ENCODE measurements at places on chromosomes 13 and 19.

GRCh38 chr13:111898956-111899713 lies 167.8 kb upstream of the SOX1 start:
- DNase-seq = no peak

DNA sequence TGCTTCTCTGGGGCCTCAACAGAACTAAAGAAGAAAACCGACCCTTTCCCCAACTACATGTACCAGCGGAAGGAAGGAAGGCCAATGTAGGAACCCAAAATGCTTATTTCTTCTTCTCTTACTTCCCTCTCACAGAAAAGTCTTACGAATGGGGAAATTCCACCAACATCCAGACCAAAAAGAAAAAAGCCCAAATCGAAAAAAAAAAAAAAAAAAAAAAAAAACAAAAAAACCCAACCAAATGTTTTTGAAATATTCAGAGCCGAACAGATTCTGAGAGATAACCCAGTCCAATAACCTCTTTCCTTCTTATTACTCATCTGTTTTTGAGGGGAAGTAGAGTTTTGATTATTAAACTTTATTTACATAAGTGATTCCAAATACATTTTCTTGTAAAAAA lies 3.9 kb downstream of the PPM1N start:
- no peak for DNase-seq

DNA sequence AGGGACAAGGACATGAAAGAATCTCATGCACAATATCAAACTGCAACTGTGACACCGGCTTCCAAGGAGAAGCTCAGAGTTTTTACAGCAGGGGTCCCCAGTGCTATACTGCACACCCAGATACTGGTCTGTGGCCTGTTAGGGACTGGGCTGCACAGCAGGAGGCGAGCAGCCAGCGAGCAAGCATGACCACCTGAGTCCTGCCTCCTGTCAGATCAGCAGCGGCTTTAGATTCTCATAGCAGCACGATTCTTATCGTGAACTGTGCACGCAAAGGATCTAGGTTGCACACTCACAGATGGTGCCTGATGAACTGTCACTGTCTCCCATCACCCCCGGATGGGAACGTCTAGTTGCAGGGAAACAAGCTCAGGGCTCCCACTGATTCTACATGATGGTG lies 13.1 kb upstream of the CD22 start:
- DNase-seq = no peak

DNA sequence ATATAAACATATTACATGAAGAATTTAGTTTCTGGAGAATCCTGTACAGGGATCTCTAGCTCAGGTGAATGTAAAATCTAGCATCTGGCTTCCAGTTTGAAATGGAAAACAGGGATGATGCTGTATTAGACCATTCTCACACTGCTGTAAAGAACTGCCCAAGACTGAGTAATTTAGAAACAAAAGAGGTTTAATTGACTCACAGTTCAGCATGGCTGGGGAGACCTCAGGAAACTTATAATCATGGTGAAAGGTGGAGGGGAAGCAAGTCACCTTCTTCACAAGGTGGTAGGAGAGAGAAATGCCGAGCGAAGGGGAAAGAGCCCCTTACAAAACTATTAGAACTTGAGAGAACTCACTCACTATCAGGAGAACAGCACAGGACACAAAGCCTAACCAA lies 17.0 kb upstream of the N4BP2L2 start:
- DNase-seq = no peak

DNA sequence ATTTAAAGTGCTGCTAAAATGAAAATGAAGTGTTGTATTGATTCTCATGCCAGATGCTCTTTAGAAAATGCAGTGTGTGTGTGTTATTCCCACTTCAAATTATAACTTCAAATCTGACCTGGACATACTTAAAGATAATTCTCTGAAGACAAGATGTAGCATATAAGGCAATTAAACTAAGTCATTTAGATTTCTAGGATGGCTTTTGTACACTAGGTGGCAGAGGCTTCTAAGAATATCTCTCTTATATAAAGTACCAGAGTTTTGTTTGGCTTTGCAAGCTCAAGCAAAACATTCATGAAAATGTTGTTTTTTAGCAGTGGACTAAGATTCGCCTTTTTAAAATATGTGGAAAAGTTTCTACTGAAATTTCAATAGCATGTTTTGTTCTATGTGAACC lies 407.2 kb downstream of the GPC5 start:
- DNase-seq = no peak

- no peak for DNase-seq
Measured at GRCh38 chr13:76925115-76925514, 23.2 kb upstream of the ACOD1 start.

DNA sequence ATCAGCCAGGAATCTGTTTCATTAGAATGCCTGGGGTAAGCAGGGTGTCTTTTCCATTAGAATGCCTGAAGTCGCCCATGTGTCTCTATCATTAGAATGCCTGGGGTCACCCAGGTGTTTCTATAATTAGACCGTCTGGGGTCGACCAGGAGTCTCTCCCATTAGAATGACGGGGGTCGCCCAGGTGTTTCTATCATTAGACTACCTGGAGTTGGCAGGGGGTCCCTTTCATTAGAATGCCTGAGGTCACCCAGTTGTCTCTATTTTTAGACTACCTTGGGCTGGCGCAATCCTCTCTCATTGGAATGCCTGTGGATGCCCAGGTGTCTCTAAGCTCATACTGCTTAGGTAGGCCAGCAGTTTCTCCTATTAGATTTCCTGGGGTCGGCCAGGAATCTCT lies 1447.6 kb downstream of the UQCRFS1 start:
- DNase-seq = no peak

- no peak for DNase-seq
Measured at GRCh38 chr13:87792878-87793277, 121.7 kb downstream of the SLITRK5 start.

GRCh38 chr13:110354123-110354627 lies 47.1 kb downstream of the COL4A2 start:
- DNase-seq = no peak

DNA sequence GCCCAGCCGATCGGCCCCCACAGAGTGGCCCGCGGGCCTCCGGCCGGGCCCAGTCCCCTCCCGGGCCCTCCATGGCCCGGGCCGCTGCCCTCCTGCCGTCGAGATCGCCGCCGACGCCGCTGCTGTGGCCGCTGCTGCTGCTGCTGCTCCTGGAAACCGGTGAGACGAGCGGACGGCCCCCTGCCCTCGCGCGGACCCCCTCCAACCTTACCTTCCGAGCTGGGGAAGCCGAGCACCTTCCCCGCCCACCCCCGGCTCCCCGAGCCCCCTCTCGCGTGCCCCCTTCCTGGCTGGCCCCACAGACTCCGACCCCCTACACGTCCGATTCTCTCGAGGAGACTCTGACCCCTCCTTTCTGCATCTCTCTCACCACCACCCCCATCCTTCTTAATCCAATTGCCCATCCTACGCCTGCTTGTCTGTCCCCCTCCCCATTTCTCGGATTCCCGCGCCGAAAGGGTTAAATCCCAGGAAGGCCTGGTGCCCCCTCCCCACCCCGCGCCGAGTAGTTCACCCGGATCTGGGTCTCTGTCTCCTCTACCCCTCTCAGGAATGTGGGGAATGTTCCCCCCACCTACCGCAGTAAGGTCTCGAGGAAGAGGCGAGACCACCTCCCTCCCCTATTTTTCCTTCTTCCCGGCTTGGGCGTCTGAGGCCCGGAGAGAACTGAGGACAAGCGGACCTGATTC lies 502 bp downstream of the NECTIN2 start:
- DNase-seq = no peak

GRCh38 chr13:73970421-73971055 lies 163.7 kb downstream of the KLF12 start:
- DNase-seq = no peak

DNA sequence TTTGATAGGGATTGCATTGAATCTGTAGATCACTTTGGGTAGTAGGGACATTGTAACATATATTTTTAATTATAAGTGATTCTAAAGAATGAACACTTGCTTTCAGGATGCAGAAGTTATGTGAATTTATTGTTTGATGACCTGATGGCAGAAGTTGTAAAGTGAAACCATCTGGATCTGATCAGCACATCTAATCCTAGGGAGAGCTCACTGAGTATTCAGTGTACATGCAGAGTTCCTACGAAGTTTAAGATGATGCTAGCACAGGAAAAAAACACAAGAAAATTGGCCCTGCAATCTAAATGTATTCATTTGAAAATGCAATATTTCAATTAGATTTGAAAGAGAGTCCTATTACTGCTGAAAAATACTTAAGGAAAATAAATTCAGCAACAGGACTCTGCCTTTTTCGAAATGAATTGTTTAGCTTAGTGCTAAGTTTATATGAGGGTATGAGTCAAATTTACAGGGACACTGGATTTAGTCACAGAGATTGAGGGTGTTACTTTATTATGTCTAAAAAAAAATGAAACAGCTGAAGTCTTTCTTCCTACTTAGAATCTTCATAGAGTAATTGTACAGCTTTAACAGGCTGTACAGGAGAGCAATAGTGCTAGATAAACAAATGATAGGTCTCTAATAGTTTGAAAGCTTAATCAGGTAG lies 385.7 kb downstream of the DCT start:
- no peak for DNase-seq

- no peak for DNase-seq
Measured at GRCh38 chr19:33241091-33241529, 15.5 kb upstream of the SLC7A10 start.

DNA sequence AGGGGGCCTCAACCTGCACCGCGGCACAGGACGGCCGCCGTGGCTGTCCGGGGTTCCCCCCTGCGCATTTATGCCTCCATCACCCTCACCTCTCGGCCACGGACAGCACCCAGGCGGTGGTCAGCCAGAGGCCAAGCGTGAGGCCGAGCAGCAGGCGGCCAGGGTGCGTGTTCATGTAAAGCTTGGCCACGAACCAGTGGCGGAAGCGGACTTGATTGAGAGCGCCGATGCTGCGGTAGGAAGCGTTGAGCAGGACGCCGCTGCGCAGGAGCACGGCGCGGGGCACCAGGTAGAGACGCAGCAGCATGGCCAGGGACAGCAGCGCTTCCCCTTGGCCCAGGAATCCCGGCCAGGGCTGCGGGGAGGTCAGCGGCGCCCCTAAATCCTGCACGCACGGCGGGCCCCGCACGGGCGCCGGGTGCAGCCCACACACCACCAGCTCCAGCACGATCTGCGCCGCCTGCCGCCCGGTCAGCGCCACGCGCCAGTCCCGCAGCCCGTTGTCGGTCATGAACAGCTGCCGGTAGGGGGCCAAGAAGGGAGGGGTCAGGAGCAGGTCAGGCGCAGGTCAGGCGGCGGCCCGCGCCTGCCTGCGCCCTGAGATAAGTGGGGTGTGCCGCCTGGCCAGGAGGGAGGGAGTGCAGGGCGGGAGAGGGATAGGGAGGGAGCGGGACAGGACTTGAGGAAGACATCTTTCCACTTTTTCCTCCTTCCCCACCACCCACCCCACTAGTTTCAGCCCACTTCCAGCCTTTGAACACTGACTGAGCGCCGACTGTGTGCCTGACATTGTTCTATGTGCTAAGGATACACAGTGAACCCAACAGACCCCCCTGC lies 6.5 kb downstream of the KCNN4 start:
- no peak for DNase-seq

DNA sequence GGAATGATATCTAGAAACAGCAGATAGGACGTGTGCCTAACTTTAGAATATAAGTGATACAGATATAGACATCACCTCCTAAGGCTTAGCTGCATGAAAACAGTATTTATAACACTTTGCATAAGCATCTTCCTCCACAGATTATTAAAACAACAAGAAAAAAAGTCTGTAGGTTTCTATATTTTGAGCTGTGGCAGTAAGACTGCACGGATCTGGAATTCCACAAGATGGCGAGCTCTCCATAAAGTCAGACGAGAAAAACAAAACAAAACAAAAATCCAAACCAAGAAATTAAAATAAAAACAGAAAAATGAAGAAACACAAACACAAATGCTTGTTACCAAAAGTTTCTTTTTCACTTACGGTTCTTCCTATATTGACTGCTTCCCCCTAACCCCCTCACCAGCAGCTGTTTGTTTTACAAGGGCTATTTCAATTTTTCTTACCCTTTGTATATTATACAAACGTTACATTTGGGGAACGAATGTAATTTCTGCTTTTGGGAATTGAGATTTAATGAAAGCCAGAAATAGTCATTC lies 285.8 kb downstream of the MYO16 start:
- DNase-seq = no peak

DNA sequence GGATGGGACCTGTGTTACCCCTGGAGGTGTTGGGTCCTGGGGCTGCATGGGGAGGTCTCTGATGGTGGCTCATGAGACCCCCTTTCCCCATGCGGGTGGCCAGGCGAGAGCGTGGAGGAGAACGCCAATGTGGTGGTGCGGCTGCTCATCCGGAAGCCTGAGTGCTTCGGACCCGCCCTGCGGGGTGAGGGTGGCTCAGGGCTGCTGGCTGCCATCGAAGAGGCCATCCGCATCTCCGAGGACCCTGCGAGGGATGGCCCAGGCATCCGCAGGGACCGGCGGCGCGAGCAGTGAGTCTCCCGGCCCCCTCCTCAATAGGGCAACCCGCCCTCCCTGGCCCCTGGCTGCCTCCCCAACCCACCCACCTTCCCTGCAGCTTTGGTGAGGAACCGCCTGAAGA lies 66.0 kb downstream of the RYR1 start:
- no peak for DNase-seq

DNA sequence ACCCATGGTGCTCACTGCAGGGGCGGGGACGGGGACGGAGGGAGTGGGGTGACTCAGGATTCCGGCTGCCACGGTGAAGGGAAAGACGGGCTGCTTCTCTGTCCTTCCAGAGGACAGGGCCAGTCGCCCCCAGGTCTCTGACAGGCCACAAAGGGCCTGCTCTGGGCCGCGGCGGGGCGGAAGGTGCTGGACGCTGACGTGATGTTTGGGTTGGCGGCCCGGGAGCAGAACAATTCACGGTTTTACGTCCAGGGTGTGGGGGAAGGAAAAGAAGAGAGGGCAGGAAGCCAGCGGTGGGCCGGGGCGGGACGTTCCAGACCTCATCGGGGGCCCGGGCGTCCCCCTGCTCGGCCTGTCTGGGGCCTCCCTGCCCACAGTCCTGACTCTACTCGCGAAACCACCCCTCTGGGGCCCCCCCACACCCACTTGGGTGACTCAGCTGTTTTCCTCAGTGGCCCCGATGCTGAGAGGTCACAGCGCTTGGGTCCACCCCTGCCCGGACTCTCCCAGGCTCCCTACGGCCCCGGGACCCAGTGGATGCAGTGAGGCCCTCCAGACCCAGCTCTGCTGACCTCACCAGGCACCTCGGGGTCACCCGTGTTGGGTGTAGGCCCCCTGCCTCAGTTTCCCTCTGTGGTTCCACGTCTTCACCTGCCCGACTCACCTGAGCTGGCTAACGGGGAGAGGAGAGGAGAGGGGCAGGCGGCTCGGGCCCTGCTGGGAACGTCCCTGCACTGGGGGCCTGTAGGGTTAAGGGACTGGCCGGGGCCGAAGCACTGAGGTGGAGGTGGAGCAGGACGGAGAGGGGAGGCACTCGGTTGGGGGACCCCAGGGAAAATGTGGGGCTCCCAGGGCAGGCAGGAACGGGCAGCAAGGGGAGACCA lies 29.2 kb downstream of the PIP5K1C start:
- peak; percentile 57 for DNase-seq

- DNase-seq = no peak
Measured at GRCh38 chr13:87234981-87235380, 436.2 kb upstream of the SLITRK5 start.

DNA sequence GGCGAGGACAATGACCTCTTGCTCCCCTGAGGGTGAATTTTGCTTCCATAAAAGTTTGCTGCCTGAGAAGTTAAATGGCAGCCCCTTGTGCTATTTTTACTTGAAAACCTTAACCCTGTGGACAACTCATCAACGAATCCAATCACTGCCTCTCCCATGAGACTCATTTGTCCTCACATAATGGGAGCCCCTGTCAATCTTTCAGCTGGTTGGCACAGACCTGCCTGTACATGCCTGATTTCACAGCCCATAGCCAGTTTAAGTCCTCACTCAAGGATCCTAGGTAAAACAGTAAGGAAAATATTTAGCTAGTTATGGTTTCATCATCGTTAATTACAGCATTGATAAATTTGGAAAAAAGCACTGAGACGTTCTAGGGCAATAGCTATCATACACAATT lies 207.4 kb downstream of the NHLRC3 start:
- no peak for DNase-seq
